ENCODE measurements at places on chromosomes 1 and 21.
A peak's percentile ranks its signal among the peaks of the same experiment; 100 is the strongest.

- DNase-seq = no peak
Measured at GRCh38 chr1:87246436-87246835, 82.2 kb upstream of the LMO4 start.

- no peak for DNase-seq
Measured at GRCh38 chr1:203686091-203686632, 59.5 kb downstream of the ATP2B4 start.

DNA sequence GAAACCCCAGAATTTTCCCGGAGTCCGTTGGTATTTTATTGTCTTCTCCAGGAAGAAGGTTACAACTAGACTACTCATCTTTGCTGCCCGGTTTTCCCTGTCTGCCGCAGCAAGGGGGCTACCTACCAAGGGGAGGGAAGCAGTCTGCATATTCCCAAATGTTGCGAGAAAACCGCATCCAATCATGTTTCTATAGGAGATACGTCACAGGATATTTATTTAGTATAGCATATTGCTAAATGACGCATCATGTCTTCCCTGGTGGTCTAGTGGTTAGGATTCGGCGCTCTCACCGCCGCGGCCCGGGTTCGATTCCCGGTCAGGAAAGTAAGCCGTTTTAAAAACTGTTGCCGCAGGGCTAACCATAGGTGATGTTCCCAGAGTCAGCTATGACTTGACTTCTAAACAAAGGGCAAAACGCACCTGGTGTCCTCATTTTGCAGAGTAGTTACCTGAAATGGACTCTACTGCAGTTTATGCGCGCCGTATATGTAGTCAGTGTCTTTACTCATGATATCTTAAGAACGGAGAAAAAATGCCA lies 15.2 kb upstream of the ZNF692 start:
- peak; percentile 90 for DNase-seq

DNA sequence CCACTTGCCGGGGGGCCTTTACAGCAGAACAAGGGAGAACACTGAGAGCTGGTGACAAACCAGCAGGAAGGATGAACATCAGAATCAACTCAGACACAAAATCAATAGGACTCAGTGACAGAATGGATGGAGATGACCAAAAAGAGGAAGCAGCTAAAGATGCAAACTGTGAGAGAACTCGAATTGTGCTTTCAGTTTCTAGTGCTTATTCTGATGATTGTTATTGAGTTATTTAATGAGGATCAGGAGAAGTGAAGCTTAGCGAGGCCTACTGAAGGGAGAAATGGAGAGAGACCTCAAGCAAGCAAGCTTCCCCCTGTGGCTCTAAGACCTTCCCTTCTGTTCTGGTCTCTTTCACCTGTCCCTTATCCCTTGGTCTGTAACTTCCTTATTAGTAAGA lies 30.3 kb upstream of the TMEM125 start:
- DNase-seq = no peak

DNA sequence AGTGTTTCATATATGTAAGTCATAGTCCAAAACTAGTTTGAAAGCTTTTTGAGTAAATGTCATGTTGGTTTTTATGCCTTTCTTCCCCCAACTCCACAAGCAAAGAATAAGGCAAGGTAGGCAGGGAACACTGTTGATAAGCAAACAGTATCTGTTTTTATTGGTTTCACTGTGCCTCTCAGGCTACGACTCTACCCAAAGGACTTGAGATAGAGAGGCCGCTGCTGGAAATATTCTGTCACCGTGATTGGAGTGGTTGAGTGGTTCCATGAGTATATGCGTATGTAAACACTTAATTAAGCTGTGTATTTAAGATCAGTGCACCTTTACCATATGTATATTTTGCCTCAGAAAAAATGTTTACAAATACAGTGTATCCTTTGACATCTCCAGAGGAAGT lies 138.1 kb upstream of the KIF26B start:
- no peak for DNase-seq

GRCh38 chr21:42193721-42194120 lies 25.2 kb upstream of the ABCG1 start:
- no peak for DNase-seq

DNA sequence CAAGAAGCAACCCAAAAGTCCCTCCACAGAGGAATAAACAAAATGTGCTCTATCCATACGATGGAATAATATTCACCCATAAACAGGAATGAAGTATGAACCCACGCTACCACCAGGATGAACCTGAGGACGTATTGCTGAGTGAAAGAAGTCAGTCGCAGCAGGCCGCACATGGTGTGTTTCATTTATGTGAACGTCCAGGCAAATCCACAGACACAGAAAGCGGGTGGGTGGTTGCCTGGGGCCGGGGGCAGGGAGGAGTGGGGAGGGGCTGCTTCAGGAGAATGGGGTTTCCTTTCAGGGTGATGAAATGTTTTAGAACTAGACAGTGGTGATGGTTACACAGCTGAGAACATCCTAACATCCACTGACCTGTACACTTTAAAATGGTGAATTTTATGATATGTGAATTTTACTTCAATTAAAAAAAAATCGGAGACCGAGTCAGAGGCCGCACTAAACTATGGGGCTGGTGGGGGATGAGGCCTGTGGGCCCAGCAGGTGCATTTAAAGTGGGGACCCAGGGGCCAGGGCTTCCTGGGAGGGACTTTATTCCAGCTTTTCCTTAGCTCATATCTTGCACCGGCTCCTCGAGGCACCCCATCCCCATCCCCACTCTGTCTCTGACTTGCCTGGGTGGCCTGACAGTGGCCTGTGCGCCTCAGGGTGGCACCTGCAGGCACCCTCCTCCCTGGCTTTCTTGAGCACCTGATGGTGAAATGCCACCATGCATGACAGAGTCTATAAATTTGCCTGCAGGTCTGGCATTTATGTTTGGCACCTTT lies 392.6 kb upstream of the VAMP3 start:
- no peak for DNase-seq

DNA sequence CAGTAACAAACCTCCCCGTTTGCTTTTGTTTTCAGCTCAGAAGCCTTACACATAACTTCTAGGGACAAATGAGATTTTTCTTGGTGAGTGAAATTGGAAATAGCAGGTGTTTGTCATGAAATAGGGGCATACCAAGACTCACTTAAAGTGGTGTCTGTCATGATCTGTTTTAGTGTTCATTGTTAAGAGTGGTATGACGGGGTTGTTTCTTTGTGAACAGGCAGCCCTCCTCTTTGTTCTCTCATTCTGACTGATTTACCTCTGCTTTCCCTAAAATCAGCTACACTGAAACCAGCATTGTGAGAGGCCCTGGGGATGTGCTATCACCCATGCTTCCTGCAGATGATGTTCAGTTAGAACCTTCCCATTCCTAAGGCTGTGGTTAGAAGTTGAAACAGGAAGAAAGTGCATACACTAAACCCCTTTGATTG lies 2.5 kb upstream of the ERO1B start:
- DNase-seq = no peak

GRCh38 chr21:19244502-19245187 lies 841.1 kb upstream of the TMPRSS15 start:
- DNase-seq = no peak

DNA sequence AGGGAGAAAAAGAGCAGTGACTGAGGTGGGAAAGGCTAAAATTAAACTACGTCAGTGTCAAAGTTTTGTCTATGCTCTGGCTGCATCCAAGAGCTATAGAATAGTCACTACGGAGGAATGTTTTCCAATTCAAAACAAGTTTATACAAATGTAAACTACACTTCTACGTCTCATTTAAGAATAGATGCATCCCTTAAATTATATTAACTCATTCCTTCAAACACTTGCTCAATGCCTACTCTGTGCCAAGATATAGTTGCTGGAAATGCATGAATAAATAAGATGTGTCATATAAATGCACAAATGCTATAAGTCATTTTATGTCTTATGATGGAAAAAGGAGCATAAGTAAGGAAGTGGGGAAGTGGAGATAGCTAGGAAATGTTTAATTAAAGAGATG lies 4.2 kb upstream of the COLGALT2 start:
- no peak for DNase-seq

GRCh38 chr21:16834791-16835190 lies 678.1 kb upstream of the CXADR start:
- DNase-seq = no peak

GRCh38 chr1:114377356-114377755 lies 133.6 kb downstream of the TRIM33 start:
- DNase-seq = no peak

DNA sequence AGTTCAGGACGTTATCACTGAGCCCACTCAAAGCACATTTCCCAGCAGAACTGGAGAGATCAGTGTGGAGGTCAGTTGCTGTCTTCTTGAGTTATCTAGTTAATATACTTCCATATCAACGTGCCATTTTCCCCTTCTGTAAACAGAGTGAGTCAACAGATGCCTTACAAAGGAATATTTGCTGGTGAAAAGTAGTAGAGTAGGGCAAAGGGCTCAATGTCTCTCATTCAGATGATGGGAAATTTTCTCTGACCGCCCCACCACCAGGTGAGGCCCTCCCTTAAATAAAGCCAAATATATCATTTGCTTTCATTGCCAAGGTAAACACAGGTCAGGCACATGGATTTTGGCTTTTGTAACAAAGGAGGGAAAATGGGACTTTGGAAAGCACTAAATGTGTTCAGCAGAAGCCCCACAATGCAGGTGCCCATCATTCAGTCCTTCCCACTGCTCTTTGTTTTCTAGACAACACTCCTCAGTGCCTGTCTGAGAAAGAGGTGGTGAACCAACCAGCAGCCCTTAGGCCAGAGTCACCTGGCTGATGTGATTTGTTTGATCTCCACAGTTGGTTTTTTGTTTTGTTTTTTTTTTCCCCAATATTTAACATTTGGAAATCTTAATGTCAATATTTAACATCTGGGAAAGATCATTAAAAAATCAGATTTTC lies 40.5 kb upstream of the SAMD13 start:
- DNase-seq = no peak

DNA sequence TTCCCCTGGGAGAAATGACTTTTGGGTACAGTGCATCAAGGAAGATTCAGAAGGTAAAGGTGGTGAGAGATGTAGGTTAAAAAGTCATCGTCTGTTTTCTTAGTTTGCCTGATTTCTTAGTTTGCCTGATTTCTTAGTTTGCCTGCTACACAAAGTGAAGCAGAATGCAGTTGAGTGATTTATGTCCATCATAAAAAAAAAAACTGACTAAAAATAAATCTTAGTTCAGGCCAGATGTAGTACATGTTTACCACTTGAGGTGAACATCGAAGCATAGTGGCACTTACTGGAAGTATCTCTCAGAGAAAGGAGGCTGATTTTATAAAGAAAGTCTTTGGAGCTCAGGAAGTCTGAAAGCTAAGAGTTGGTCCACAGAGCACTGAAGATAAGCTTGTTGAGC lies 79.5 kb downstream of the LRRC8D start:
- no peak for DNase-seq

- no peak for DNase-seq
Measured at GRCh38 chr1:10779201-10779600, 17.2 kb downstream of the CASZ1 start.

GRCh38 chr1:229047840-229048620 lies 222.9 kb upstream of the RAB4A start:
- no peak for DNase-seq

GRCh38 chr1:232555494-232556210 lies 74.3 kb downstream of the SIPA1L2 start:
- no peak for DNase-seq

DNA sequence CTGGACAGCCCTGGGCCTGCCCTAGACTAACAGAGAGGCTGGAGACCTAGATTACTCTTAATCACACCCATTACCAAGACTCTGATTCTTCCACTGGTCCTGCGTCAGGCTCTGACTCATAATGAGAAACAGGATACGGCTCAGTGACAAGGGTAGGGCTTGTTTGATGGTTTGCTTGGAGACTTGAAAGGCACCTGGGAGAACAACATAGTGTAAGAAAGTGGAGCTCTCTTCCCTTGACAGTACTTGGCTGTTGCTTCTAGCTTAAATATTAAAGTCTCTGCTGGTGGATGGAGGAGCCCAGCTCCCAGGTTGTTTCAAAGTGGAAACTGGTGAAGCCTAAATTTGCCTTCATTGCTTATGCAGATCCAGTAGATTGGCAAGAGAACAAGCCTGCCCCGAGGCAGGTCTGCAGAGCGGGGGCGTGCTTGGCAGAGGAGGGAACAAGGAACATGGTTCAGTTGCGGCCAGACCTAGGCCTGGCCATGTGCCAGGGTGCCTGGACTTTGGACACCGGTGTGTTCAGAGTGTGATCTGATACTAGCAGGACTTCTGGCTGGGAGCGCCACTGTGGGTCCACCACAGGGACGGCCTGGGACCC lies 480.6 kb downstream of the CAMTA1 start:
- no peak for DNase-seq

DNA sequence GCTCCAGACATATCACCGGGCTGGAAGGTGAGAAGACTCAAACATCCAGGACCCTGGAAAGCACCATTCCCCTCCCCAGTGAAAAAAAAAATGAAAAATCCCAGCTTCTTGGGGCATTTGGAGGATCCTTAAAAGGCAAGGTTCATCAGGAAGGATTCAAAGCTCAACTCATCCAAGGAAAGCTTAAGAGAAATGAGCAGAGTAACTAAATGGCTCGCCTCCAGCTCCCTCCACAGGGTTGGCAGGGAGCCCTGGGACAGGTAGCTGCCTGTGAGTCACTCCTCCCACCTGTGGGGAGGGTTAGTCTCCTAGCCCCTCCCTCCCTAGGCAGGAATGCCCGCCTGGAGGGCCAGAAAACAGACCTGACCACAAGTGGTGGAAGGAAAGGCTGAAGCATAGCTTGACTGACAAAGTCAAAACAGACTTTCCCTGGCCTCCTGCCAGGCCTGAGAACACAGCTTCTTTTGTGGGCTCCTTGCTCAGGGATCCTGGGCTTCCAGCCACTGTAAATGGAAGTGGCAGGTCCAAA lies 712 bp upstream of the LAMB3 start:
- DNase-seq = peak; percentile 35

DNA sequence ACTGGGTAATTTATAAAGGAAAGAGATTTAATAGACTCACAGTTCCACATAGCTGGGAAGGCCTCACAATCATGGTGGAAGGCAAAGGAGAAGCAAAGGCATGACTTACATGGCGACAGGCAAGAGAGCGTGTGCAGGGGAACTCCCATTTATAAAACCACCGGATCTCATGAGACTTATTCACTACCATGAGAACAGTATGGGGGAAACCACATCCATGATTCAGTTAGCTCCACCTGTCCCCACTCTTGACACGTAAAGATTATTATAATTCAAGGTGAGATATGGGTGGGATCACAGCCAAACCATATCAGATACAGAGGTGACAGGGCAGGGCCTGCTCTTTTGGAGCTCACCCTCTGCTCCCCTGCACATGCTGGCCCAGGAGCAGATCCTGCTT lies 31.4 kb upstream of the TMEM61 start:
- no peak for DNase-seq

GRCh38 chr1:223712194-223712849 lies at the start of gene CAPN2:
Gene CAPN2, plus strand, starts transcription at chr1:223712539. Its CDS starts 102 bp downstream, at chr1:223712641.
- DNase-seq = peak; percentile 64

Measured in CD4-positive, alpha-beta T cell treated with Interleukin-15 for 4 hours (primary cell).